ENCODE measurements at places on chromosomes 5 and 9.

GRCh38 chr5:45694971-45695803 is 993 bp downstream of the HCN1 start:
- DNase-seq, result no peak

GRCh38 chr9:129553277-129553676 is 67.6 kb downstream of the C9orf50 start:
- no peak for DNase-seq

GRCh38 chr5:9544056-9544455 is 1.8 kb downstream of the SEMA5A start:
- no peak for DNase-seq

GRCh38 chr9:36268007-36268427 is 9.8 kb upstream of the GNE start:
- no peak for DNase-seq

DNA sequence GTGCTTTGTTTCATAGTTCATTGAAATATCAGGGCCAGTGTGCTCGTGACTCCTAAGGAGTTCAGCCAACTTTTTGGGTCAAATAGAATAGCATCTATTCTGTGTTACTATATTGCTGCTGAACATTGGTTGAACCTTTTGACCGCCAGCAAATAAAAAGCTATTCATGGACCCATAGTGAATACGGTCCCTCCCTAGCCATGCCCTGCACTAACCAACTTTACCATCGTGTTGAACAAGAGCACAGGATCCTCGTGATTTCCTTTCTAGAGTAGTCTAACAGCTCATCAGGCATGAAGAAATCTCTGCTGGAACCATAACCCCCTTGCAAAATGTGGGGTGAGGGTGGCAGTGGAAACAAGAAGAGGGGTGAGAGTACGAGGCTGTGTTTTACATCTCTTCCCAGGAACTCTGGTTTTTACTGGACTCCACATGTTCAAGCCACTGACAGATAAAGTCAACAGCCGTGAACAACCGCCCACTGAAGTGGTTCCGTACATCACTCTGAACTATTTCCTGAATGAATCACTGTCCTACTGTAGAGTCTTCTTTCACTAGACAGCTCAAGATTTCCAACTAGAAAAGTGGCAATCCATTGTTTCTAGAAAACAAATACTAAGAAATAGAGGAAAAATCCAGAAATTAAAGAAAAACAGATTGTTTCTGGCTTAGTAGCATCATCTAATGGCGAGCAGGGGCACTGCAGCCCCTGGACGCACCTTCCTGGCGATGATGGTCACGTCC is 70.1 kb upstream of the SPATA31E1 start:
- peak; percentile 48 for DNase-seq

GRCh38 chr5:82984786-82985735 is 92.1 kb downstream of the TMEM167A start:
- no peak for DNase-seq

GRCh38 chr9:114372921-114373448 is 14.8 kb downstream of the AKNA start:
- peak; percentile 71 for DNase-seq

DNA sequence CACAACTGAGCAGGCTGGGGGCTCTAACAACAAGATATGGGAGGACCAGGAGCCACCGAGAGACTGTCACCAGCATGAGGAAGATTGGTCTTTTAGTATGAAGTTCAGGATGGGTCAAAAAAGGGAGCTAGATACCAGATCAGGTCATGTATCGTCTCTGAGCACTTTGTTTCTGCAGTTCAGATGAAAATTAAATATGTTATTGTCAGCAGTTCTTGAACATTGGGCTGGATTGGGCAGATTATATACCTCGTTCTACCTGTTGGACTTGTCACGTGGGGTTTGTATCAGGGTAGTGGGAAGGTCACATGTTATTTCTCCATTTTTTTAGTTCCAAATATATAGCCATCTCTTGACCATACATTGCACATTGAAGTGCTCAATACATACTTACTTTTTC is 47.3 kb downstream of the RCL1 start:
- DNase-seq, result no peak

- DNase-seq, result no peak
Observed at GRCh38 chr9:123680352-123680751, 249.6 kb downstream of the DENND1A start.

- DNase-seq, result no peak
Observed at GRCh38 chr9:100690438-100690837, 112.6 kb downstream of the CAVIN4 start.

DNA sequence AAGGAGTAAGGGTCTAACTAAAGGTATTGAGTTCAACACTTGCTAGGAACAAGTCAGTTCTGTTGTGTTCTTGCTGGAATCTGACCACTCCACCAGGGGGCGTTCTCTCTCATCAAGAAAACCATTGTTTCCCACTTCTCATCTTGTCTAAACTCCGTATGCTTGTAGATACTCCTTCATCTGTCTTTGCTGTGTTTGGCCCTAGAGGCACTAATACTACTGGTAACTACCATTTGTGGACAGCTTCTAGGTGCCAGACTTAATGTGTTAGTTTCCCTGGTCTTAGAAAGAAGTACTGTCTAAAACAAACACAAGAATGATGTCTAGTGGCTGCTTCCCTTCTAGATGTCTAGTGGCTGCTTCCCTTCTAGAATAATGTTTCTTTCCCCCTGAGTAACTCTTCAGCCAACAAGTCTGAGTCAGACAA is 18.7 kb upstream of the PTPDC1 start:
- peak; percentile 57 for DNase-seq

DNA sequence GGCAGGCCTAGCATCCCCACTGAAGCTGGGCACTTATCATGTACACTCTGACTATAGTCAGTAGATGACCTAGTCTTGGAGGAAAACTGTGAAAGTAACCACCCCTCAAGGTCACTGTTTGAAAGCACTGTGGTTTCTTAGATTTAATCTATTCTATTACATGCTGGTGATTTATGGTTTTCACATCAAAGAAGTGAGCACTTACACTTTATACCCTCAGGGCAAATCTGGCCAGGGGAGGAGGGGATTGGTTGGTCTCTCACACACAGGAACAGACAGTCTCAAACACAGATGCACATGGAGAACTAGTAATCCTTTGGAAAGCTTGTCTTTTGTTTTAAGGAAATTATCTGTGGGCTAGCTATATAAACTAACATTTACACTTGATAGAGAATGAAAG is 17.9 kb upstream of the SPIN1 start:
- DNase-seq, result no peak

- no peak for DNase-seq
Observed at GRCh38 chr9:30915451-30915850, 1469.0 kb upstream of the ACO1 start.

GRCh38 chr5:115028557-115028956 is 141.2 kb downstream of the TRIM36 start:
- no peak for DNase-seq

DNA sequence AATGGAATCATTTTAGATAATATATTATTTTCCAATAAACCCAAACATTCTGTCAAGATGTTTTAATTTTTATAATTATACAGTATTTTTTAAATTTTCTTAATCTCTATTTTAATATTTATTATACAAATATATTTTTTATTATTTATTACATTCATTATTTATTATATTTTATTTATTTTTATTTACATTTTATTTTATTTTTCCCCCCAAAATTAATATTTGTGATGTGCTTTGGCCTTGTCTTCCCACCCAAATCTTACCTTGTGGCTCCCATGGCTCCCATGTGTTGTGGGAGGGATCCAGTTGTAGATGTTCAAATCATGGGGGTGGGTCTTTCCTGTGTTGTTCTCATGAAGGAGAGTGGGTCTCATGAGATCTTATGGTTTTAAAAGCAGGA is 382.1 kb downstream of the TLE4 start:
- no peak for DNase-seq

DNA sequence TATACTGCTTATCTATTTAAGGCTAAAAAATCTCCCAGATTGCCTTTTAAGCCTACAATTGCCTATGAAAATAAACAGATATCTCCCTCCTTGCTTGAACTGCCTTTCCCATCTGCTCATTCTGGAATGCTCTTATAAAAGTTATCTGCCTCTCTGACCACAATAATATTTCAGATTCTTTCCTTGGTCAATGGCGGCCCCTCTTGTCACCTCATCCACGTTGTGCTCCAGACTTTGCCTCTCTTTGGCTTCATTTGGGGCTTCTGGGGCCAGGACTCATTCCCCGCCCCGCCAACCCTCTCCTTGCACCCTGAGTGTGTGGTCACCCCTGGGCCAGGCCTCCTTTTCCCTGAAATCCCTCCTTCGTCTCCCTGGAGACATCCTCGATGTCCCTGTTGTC is 110.0 kb upstream of the RPS23 start:
- DNase-seq, result no peak

All from activated T-cell treated with anti-CD3 and anti-CD28 coated beads for 24 hours (primary cell).